ENCODE measurements at places on chromosomes 1 and 21.

DNA sequence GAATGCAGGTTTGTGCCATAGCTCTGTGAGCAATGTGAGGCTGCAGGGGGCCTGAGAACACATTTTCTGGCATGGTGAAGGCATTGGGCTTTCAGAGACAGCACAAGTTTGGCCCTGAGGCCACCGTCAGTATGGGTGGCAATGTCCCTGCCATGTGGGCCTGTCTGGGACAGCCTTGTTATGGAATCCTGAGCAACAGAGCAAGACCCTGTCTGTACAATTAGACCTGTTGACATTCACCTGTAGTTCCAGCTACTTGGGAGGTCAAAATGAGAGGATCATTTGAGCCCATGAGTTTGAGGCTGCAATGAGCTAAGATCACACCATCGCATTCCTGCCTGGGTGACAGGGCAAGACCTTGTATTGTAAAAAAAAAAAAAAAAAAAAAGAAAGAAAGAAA lies 35.6 kb downstream of the PRDM15 start:
- no peak for DNase-seq

DNA sequence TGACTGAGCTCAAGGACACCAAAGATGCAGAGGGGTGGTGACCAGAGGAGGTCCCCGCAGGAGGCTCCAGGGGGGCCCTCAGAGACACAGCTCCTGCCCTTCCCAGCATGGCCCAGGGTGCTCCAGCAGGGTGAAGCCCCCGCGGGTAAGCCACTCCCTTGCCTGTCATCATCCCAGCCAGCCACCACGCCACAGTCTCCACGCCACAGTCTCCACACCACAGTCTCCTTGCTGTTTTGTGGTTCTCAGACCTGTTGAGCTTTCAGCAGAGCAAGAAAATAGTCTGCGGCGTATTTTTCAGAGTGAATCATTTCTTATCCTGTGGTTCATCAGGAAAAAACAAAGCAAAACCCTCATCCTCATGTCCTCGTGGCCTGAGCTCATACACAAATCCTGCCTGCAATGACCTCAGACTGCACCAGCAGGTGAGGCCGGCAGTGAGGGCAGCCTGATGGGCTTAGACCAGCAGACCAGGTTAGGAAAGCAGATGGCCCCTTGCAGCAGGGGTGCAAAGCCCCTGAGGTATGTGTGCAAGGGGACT lies 25.7 kb upstream of the ABCG1 start:
- no peak for DNase-seq

DNA sequence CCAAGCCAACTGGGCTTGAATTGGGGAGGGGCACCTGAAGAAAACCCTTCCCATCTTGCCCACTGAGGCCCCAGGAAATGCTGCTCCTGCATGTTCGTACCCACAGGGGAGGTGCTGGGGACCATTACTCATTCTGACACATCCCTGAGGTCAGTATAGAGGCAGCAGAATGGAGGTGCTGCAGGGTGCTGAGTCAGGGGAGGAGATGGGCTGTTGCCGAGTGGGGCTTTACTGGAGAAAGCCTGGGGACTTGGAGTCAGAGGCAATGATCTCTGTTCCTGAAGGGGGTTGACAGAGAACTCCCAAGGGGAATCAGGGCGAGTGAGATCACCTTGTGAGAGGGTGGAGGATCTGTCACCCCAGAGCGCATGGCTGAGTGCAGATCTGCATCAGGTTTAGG lies 40.2 kb upstream of the KCNA10 start:
- no peak for DNase-seq

DNA sequence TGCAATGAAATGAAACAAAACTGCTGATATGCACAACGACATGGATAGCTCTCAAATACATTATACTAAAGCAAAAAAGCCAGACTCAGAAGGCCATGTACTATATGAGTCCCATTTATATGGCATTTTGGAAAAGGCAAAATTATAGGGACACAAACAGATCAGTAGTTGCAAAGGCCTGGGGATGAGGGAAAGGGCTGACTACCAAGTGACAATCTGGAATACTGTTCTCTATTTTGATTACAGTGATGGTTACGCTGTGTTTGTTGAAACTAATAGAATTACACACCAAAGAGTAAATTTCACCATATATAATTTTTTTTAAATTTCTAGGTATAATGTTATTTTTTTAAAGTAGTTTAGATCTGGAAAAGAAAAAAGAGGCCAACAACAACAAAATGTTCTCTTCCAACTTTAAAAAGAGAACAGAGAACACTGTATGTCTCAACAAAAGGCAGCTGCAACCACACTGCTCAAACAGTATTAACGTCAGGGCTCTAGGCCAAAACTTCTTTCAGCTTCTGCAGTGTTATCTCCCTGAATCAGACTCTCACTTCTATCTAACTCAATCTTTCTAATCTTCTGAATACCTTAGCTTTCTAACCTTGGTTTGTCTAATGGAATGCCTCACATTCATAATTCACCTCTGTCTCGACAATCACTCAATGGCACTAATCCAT lies 75.8 kb downstream of the FOXJ3 start:
- DNase-seq: no peak

- no peak for DNase-seq
Observed at GRCh38 chr1:101247404-101248287, 10.8 kb downstream of the S1PR1 start.

DNA sequence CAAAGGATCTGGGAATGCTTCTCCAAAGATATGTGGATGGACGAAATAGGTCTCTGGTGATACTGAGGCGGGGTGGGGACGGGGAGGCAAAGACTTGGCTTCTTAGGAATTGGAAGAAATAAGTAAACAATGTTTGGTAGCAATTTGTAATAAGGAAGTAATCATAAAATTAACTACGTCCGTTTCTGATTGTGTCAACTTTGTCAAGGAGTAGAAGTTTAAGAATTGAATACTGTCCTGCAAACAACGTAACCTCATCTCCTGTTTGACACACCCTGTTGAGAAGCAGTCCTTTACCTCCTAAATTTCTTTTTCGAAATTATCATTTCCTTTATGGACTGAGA lies 471 bp downstream of the POLR3C start:
- DNase-seq: no peak

- no peak for DNase-seq
Observed at GRCh38 chr1:181135815-181136737, 47.6 kb downstream of the IER5 start.

DNA sequence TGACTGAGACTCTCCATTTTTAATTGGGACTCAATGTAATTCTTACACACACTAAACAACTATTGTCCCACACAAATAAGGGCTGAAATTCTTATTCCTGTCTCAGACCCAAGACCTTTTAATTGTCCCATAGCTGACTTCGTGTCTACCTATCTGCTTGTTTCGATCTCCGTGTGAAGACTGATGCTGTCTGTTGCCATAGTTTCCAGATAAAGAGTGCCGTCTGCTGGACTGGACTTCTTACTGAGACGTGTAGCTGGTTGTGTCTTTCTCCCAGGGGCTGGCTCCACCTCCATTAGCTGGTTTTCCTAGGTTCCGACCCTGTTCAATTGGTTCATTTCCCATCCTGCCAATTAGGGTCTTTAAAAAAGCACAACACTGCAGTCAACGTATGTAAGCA lies 235.3 kb upstream of the PLXNA2 start:
- DNase-seq: no peak

DNA sequence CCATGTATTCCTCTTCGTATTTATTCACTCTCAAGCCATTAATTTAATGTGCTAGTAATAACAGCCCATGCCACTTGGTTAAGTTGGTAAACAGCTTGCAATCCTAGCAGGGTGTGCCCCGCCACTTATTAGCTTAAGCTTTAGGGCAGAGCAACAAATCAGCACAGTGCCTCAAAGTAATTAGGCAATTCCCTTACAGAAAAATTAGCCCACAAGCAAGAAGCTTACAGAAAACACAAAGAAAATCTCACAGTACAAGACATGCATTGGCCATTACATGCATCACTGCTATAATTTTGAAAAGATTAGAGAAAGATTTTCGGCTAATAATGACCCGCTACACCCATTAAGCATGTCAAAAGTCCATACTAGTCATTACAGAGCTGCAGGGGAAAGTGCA lies 47.6 kb downstream of the TGFB2 start:
- DNase-seq: no peak

- no peak for DNase-seq
Observed at GRCh38 chr1:57968321-57968720, 544.5 kb upstream of the DAB1 start.

DNA sequence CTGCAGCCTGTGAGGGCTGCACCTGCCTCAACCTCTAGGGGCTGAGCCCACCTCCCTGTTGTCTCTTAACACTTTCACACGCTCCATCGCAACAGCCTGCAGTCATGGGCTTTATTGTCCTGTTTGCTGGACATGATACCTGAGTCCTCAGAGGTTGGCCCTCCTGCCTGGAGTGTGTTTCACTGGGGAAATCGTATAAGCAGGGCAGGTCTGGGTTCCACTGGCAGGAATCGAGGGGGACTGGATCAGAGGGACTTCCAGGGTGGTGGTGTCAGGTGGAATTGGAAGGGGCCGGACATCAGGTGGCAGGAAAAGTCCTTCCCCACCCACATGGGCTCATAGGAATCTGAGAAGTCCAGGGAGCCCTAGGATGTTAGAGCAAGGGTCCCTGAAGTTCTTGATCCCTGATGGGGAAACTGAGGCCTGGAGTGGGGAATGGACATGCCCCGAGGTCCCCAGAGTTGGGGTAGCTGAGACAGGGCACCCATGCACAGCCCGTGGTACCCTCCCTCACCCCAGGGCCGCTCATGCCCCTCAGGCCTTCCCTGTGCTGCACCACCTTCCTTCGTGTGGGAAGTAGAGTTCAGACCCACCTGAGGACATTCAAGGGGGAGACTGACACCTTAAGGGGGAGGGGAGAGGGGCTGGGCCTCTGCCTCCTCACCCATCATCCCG lies 66.6 kb downstream of the PIK3CD start:
- no peak for DNase-seq

GRCh38 chr1:161216945-161217712 lies 2.0 kb downstream of the FCER1G start:
- DNase-seq: no peak

DNA sequence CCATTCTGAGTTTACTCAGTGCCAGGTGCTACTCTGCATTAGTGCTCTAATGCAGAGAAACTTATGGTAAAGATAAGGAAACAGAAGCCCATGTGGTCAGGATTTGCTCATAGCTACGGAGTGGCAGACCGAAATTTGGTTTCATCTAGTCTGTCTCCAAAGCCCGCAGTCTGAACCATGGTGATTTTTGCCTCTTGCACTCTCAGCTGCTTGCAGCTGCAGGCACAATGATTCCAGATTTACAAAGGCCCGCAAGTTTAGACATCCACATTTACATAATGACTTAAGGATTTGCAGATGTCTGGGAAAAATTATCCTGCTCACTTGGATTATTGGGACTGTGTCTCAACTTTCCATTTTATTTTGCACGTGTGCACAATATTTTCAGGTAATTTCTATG lies 161.3 kb upstream of the KCNJ6 start:
- no peak for DNase-seq

- no peak for DNase-seq
Observed at GRCh38 chr1:246067432-246068216, 439.5 kb downstream of the SMYD3 start.

GRCh38 chr1:157001304-157001703 lies 44.2 kb downstream of the ARHGEF11 start:
- DNase-seq: no peak

DNA sequence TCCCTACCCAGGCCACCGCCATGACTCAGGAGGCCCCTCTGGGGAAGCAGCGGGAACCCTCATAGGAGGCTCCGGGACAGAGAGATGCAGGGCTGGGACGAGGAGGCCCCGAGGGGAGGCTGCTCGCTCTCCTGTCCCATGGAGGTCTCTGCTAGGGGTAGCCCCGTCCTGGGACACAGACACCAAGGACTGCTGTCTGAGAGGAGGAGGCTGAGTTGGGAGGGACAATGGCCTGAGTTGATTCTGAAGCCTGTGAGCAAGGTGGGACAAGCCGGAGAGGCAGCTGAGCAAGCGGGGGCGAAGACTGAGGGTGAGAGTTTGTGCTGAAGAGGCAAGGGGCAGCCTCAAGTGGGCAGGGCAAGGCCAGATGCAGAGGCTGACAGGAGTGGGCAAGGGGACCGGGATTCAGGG lies 17.4 kb downstream of the SLC27A3 start:
- DNase-seq: no peak

GRCh38 chr1:208420696-208421095 lies 176.5 kb upstream of the PLXNA2 start:
- no peak for DNase-seq

- no peak for DNase-seq
Observed at GRCh38 chr1:93081716-93082115, 2.6 kb downstream of the MTF2 start.

DNA sequence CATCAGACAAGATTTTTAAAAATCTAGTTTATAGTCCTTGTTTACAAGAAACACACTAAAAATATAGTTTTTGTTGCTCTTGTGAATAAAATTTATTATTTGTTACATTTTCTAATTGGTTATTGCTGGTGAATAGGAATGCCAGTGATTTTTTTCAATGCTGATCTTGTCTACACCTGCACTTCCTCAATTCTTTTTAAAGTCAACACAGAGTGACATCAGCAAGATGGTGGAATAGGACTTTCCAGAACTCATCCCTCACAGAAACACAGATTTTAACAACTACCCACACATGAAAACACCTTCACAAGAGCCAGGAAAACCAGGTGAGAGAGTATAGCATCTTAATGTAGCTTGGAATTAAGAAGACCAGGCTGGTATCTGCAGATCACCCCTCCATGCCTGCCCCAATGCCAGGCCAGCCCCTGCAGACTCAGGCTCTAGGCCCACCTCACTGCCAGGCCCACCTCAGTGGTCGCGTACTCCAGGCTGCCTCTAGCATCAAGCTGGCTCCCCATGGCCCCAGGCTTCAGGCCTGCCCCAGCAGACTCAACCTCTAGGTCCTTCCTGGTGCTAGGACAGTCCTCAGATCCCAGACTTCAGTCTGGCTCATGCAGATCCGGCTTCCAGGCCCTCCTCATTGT lies 117.6 kb downstream of the WDR3 start:
- DNase-seq: no peak

GRCh38 chr1:41025979-41026819 lies 4.7 kb upstream of the SLFNL1 start:
- DNase-seq: no peak

DNA sequence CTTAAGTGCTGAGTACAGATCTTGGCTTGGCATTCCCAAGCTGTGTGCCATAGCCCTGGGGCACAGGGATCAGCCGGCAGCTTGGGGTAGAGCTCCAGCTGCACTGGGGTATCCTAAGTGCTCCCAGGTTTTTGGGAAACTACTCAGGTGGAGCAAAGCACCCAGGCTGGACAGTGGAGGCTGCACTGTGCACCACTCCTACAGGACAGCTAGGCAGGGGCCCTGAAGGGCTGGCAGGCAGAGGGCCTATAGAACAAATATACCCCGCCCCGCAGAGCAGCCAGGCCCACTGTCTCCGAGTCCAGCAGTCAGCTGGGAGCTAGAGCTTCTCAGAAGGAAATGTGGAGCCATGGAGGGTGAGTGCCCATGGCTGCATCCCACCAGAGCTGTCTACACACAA lies 691.7 kb upstream of the ADGRL2 start:
- no peak for DNase-seq

Measured in NCI-H1694 (cell line).